A549 treated with CpdA at 1 μM for 4 hours (cell line): ENCODE measurements at places on chromosomes 2 and 18. TPM values are rescaled to one million over a fixed set of nuclear protein-coding genes. Genes with fewer than 3 reads are reported as not detected.

Gene TRIM43
- total RNA-seq = 0.07 TPM in 1 of 5 replicates, not detected in the others

Gene ANO7
- total RNA-seq = 1.4 to 2.5 TPM (median 2.1 TPM) in 5 replicates

Gene FLACC1
- 0.10 to 0.58 TPM (median 0.20 TPM) in 3 of 5 replicates, not detected in the others for total RNA-seq

Gene GKN1
- total RNA-seq = 0.49 to 0.73 TPM (median 0.64 TPM) in 5 replicates

Gene RUFY4
- not detected in 5 replicates for total RNA-seq

Gene TMEM163
- total RNA-seq = 0.07 to 0.12 TPM (median 0.07 TPM) in 3 of 5 replicates, not detected in the others

Gene SERPINB11
- 0.11 TPM in 1 of 5 replicates, not detected in the others for total RNA-seq

Gene MEP1B
- total RNA-seq = 0.07 to 0.27 TPM in 2 of 5 replicates, not detected in the others

Gene SLC5A7
- not detected in 5 replicates for total RNA-seq

Gene SPP2
- total RNA-seq = not detected in 5 replicates

Gene CHRNA1
- total RNA-seq = not detected in 5 replicates

Gene SERPINB3
- total RNA-seq = 0.09 to 0.26 TPM (median 0.17 TPM) in 4 of 5 replicates, not detected in the other

Gene SIX2
- 0.12 to 0.35 TPM (median 0.22 TPM) in 5 replicates for total RNA-seq

Gene SGPP2
- total RNA-seq = 0.16 to 0.26 TPM (median 0.21 TPM) in 5 replicates

Gene FEV
- 0.08 TPM in 1 of 5 replicates, not detected in the others for total RNA-seq

Gene CGREF1
- 6.1 to 8.7 TPM (median 7.4 TPM) in 5 replicates for total RNA-seq

Gene MAP3K19
- not detected in 5 replicates for total RNA-seq

Gene CNDP1
- not detected in 5 replicates for total RNA-seq

Gene GAD1
- total RNA-seq = 0.20 to 0.98 TPM (median 0.66 TPM) in 5 replicates

Gene SULT1C3
- not detected in 5 replicates for total RNA-seq

Gene MYO5B
- total RNA-seq = 12.3 to 14.5 TPM (median 12.7 TPM) in 5 replicates

Gene IAH1
- total RNA-seq = 78.4 to 97.6 TPM (median 94.7 TPM) in 5 replicates

Gene DAPL1
- total RNA-seq = not detected in 5 replicates

Gene ST3GAL5
- total RNA-seq = 32.6 to 39.1 TPM (median 36.1 TPM) in 5 replicates

Gene DNPEP
- total RNA-seq = 52.1 to 66.4 TPM (median 56.1 TPM) in 5 replicates

Gene CTLA4
- total RNA-seq = not detected in 5 replicates

Gene DCDC2C
- total RNA-seq = 0.29 to 0.36 TPM in 2 of 5 replicates, not detected in the others

Gene FHOD3
- 1.9 to 3.2 TPM (median 2.6 TPM) in 5 replicates for total RNA-seq

Gene PDCL3
- total RNA-seq = 36.6 to 52.4 TPM (median 38.8 TPM) in 5 replicates

Gene PFN4
- total RNA-seq = 1.0 to 1.7 TPM (median 1.2 TPM) in 5 replicates

Gene ELOA2
- not detected in 5 replicates for total RNA-seq

Gene FBXO15
- 0.67 to 1.3 TPM (median 0.78 TPM) in 4 of 5 replicates, not detected in the other for total RNA-seq

Gene ASB1
- 37.2 to 58.7 TPM (median 56.3 TPM) in 5 replicates for total RNA-seq

Gene TANC1
- 7.3 to 9.8 TPM (median 9.1 TPM) in 5 replicates for total RNA-seq

Gene CARF
- total RNA-seq = 0.47 to 1.4 TPM (median 1.3 TPM) in 5 replicates

Gene CHN1
- 18.2 to 24.9 TPM (median 20.1 TPM) in 5 replicates for total RNA-seq

Gene MDH1B
- 1.6 to 3.3 TPM (median 1.8 TPM) in 5 replicates for total RNA-seq

Gene FAP
- 0.12 TPM in 1 of 5 replicates, not detected in the others for total RNA-seq

Gene SNTG2
- not detected in 5 replicates for total RNA-seq

Gene CABYR
- 11.1 to 20.9 TPM (median 11.4 TPM) in 5 replicates for total RNA-seq

Gene GALNT3
- not detected in 5 replicates for total RNA-seq

Gene RFX8
- not detected in 5 replicates for total RNA-seq

Gene PCARE
- total RNA-seq = not detected in 5 replicates

Gene ACVR1
- total RNA-seq = 27.4 to 33.2 TPM (median 31.5 TPM) in 5 replicates

Gene SLC11A1
- 0.24 to 0.63 TPM (median 0.35 TPM) in 5 replicates for total RNA-seq

Gene LHCGR
- not detected in 5 replicates for total RNA-seq

Gene SKOR2
- total RNA-seq = not detected in 5 replicates

Gene ELAC1
- 3.7 to 5.0 TPM (median 4.2 TPM) in 5 replicates for total RNA-seq

Gene CFAP65
- 0.10 to 0.34 TPM (median 0.14 TPM) in 5 replicates for total RNA-seq

Gene CBLN2
- 0.05 to 0.10 TPM (median 0.09 TPM) in 4 of 5 replicates, not detected in the other for total RNA-seq

Gene GRP
- total RNA-seq = not detected in 5 replicates
